ENCODE measurements at places on chromosomes 3 and 15.

DNA sequence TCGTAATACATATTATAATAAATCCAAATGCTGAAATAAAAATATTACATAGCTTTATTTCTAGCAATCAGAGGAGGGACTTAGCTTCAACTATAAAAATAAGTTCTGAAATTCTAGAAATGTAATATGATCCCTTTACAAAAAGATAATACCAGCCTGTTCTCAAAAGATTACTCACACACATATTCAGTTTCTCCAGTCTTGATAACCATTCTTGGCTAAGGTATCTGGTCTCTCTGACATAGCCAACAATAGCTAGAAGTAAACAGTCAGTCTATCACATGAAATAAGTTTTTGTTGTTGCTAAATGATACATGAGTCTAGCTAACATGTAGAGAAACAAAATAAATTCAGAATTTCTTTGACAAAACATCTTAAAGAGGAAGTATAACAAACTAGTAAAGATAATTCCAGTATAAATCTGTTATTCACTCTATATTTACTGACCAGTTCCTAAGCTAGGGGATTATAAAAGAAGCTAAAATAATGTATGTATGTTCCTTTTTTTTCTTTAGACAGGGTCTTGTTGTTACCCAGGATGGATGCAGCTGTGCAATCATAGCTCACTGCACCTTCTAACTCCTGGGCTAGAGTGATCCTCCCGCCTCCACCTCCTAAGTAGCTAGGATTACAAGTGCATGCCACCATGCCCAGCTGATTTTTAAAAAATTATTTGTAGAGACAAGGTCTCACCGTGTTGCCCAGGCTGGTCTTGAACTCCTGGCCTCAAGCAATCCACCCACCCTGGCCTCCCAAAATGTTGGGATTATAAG, 170.6 kb downstream of the TBL1XR1 start:
- DNase-seq = no peak

DNA sequence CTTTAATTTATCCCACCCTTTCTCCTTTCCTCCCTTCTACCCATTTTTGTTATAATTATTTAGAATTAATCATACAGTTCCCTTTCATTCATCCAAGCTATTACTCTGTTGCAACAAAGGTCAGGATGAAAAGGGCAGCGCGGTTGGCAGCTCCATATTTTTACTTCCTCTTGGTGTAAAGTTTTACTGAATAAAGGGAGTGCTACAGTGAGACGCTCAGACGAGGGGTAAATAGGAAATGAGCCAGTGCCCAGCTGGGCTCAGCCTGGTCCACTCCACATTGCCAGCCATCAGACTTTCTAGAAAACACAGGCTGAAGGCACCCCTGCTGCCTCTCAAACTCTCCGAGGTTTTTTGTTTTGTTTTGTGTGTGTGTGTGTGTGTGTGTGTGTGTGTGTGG, 21.9 kb upstream of the ZBTB38 start:
- DNase-seq = no peak

DNA sequence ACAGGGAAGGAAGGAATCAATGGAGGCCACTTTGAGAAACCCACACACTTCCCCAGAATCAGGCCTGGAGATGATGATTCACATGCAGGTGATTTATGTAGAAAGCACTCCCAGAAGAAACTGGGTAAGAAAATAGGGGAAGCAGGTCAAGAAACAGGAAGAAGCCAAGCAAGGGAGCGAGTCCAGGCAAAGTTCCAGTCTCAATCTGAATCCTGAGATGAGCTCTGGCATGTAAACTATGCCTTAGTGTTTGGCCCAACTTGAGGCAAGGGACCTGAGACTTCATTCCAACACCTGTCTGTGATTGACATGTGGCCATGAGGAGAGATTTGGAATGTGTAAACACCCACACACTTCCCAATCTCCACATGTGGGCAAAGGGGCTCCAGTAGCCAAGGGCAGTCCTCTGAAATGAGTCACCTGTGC, 61.6 kb upstream of the CTNNB1 start:
- DNase-seq = no peak

GRCh38 chr3:194312186-194312742, 38.9 kb downstream of the CPN2 start:
- no peak for DNase-seq

- DNase-seq = no peak
Measured at GRCh38 chr15:35721751-35722150, 175.8 kb upstream of the DPH6 start.

- peak; percentile 32 for DNase-seq
Measured at GRCh38 chr15:42273900-42274701, 868 bp upstream of the TMEM87A start.

DNA sequence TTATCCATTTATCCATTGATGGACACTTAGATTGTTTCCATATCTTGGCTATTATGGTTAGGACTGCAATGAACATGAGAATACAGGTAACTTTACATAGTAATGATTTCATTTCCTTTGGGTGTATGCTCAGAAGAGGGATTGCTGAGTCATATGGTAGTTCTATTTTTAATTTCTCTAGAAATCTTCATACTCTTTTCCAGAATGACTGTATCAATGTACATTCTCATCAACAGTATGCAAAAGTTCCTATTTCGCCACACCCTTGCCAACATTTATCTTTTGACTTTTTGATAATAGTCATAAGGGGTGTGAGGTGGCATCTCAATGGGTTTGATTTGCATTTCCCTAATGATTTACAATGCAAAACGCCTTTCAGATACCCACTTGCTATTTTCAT, 6.2 kb upstream of the NIPA1 start:
- DNase-seq = no peak

- DNase-seq = no peak
Measured at GRCh38 chr3:66572938-66573710, 72.3 kb upstream of the LRIG1 start.

Data from occipital lobe (tissue), 3 donors.